ENCODE measurements at places on chromosomes 1 and 21.

GRCh38 chr1:115088871-115089419 lies 358 bp downstream of the TSPAN2 start:
- DNase-seq, result no peak

DNA sequence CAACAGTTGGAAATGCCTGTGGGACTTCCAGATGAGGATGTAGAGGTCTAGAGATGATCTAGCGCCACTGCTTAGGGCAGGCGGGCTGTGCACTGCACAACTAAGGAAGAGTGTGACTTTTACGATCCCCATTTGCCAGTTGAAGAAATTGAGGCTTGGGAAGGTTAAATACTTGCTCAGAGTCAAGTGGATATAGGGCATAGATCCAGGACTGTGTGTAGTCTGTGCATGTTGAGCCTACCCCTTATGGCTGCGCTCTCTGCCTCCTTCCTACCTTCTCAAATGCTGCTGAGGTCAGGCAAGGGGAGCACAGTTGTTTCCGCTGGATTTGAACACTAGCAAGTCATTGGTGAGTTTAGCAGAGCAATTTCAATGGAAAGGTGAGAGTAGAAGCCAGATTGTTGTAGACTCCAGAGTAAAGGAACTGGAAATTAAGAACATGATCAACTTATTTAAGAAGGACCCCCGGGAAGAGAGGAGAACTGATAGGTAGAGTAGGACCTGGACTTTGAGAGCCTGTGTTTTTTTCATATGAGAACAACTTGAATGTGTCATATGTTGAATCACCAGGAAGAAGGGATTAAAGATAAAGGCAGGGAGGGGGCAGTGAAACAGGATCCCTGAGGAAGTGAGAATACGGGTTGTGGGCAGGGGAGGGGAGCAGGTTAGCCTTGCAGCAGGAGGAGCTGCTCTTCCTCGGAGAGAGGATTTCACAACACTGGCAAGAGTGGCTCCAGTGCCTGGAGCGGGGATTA lies 2.7 kb downstream of the CAPN2 start:
- DNase-seq, result no peak

GRCh38 chr1:19643121-19643520 lies 990 bp upstream of the NBL1 start:
- no peak for DNase-seq

GRCh38 chr1:94629259-94630181 lies 88.0 kb upstream of the F3 start:
- DNase-seq, result no peak

DNA sequence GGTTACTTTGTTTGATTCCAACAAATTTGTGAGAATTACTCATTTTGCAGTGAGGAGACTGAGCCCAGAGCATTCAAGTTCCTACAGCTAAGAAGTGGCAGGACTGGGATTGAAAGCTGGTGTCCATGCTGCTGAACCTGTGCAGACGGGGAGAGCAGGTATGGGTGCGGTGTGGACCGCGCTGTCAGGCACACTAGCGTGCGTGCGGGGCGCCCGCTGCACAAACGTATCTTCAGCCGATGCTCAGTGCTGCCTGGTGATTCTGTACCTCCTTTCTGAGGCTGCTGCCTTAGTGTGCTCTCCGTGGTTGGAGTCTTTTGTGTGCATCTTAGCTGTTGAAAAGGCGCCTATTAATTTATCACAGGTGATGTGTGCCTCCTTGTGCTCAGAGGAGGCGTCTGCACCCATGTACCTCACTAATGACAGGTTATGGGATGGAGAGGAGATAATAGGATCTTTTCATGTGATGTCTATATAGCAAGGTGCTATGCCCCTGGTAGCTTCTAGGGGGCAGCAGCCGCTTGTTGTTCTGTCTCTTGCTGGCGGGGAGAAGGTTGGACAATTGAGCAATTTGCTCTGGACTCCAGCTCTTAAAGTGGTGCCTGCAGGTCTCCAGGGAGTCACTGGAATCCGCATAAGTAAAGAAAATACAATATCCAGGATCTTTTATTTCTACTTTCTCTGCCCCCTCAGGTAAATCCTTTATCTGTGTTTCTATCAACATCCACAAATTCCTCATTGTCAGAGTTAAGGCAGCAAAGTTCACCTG lies 32.5 kb downstream of the PEX14 start:
- DNase-seq, result no peak

DNA sequence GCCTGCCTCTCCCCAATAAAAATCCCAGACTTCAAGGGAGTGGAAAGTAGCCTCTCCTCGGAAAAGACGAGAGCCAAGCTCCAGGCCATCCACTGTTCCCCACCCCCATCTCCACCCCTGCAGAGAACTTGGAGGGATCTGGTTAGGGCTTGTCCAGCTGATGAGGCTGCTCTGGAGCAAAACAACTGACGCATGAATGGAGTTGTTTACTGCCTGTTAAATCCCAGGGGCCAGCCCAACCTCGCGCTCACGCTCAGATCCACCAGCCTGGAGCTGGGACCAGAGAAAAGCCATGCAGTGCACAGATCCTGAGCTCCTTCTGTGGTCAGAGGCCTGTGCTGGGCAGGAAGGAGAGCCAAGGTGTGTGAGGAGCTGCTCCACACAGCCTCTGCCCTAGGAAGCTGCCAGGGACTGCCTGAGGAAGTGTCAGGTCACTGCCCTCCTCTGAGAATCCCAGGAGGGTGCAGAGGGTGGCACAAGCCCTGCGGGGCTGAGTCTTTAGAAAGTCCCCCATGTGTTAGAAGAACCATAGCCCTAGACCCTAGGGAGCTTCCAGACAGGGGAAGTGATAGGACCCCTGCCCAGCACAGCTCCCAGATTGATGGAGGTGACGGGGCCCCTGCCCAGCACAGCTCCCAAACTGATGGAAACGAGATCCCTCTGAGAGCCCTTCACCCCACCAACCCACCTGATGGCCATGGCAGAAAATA lies 109.0 kb upstream of the IPO9 start:
- DNase-seq, result no peak

GRCh38 chr1:78043436-78043835 lies 2.3 kb upstream of the GIPC2 start:
- DNase-seq, result no peak

DNA sequence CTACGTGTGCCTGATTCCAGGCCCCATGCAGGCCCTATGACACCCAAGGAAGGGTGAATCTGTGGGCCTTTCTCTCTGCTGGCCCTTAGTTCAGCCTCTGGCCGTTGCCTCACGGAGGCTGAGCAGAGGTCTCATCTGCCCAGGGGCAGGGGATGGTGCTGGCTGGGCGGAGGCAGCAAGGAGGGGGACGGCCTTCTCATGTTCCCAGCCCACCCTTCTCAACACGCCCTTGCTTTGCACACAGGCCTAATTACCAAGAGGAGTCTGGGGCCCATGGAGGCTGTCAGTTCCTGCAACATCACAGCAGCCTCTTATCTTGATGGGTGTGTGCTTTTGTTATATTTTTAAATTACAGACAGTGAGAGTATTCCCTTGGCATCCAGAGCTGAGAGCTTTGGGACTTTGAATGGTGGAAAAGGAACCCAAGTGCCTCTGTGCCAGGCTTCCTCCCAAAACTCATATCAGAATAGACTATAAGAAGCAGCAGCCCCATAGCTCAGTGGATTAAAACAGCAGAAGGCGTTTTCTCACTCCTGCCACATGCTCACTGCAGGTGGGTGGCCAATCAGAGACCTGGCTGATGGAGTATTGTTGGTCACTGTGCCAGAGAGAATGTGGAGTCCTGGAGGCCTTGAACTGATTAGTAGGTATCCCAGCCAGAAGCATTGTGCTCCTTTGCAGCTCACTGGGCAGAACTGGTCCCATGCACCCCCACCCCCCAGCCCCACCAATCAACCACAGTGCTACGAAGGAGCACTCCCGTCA lies 164.9 kb downstream of the CAMTA1 start:
- DNase-seq, result no peak

- DNase-seq, result no peak
These were observed 174.4 kb upstream of the UBE2U start for GRCh38 chr1:64029037-64029436.

Measured in stimulated activated CD4-positive, alpha-beta T cell treated with anti-CD3 and anti-CD28 coated beads, TNF-alpha, amount 100 ng/mL, for 4 hours (primary cell).